SW 1271 (cell line): ENCODE measurements at places on chromosomes 4 and X.

- DNase-seq, result peak; percentile 93
Measured at GRCh38 chrX:71365875-71366673, at the start of gene TAF1. TAF1 (plus strand) TSS chrX:71366357; CDS start chrX:71366375, 18 bp downstream.

GRCh38 chr4:154454710-154455109 lies 36.9 kb downstream of the DCHS2 start:
- DNase-seq, result no peak

DNA sequence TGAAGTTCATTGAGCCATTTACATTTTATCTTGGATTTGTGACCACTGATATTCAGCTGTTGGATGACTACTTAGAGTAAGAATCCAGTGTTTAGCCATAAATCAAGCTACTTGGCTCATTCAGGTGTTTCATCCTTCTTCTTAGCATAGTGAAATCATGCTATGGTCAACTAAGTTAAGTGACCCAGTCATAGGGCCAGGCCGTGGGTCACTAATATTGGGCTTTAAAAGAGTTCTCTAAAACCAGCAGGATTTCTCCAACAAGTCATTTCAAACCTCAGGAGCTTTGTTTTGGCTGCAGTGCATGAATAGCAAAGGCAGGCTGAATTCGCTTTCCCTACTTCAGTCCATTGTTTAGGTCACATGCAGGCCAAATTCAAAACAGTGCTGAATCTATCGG lies 181.0 kb downstream of the MAML3 start:
- no peak for DNase-seq

DNA sequence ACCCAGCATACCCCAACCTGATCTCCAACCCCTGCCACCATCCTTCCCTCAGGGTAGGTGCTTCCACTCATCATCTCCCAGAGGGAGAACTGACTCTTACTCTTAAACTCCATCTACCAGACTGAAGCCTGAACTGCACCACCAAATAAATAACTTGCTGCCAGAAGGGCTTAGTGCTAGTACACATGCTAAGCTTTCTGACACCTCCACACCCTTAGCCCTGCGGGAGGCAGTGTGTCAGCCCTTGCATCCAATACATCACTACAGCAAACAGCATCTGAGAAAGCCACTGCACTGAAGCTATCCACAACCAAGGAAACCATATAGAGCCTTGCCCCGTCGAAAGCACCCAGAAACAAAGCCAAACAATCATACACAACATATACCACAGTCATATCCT lies 68.6 kb upstream of the MCF2 start:
- DNase-seq, result no peak

DNA sequence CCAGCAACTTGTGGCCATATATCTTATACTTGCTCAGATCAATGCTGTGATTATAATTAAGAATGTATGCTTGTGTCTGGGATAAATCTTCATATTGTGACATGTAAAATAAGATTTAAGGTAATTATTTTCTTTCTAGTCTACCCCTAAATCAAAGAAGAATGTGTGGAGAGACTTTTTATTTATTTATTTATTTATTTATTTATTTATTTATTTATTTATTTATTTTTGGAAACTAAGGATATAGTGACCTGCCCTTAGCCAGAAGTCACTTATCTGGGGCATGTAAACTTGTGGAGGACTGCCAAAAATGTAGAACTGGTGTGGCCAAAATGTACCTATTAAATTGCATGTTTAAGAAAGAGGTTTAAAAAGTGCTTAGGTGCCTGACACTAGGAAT lies 144.3 kb downstream of the BEND2 start:
- no peak for DNase-seq

- no peak for DNase-seq
Measured at GRCh38 chrX:126551306-126551705, 1.3 kb downstream of the DCAF12L1 start.

DNA sequence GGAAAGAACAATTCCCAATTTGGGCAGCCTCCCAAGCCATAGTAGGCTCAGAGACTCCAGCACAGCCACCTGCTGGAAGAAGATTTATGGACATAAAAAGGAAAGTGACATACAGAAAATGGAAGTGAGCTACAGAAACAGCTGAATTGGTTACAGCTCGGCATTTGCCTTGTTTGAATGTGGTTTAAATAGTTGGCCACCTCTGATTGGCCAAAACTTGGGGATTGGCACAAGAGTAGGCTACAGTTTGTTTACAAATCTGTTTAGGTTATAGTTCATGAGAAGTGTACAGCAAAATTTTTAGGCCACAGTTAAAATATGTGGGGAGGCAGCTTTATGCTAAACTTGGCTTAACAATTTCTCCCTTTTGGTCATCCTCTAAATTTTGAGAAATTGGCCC lies 150.4 kb downstream of the MAGEC1 start:
- DNase-seq, result no peak

DNA sequence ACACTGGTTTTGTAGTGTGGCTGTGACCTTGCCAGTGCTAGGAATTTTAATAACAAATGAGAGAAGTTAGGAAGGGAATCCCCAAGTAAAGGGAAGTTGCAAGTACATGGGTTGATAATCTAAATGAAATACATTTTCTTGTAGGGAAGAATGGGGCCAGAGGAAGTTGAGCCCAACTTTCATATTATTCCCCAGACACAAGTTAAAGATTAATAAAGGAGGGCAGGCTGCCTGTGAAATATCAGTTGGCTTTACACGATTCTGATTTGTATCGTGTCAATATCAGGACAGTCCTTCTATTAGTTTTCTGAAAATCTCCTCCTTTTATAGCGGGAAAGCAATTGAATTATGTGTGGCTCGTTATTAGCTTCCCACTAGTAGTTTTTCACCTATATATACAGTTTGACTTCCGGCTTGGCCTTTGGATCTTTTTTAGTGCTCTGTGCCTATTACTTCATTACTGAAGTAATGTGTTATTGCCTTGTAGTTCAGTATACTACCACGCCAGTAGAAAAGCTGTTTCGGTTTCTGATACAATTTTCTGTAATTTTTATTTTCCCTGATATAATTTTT lies 1.7 kb downstream of the PDLIM5 start:
- DNase-seq, result no peak

DNA sequence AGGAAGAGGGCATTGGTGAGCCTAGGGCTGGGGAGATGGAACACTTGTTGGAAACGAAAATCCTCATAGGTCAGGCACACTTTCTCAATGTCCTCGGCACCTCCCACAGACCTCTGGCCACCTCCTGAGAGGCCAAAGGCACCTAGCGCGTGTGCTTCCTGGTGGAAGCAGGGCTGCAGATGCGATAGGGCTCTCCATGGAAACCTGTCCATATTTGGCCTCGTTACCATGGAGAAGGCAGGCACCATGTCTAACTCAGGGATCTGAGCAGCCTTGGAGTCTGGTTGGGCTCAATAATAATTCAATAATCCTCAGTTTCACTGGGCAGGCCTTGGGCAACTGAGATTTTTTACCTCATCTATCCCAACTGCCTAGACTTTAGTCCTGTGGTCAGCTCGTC lies 58.3 kb downstream of the RAI2 start:
- DNase-seq, result no peak

- DNase-seq, result no peak
Measured at GRCh38 chr4:123573866-123574508, 177.4 kb downstream of the SPRY1 start.

DNA sequence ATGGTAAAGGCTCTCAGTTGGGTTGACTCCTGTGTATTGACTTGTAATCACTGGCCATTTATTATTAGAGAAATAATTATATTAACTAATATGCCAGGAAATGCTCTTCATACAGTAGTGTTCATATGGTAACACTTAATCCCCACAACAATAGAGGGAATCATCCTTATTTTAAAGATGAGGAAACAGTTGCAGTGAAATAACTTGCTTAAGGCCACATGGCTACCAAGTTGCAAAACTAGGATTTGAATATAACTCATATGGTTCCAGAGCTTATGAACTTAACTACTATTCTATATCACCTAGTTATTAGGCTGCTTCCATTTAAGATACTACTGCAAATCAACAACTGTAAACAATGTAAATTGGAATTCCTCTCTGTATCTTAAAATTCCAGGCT lies 143.5 kb upstream of the HPGD start:
- no peak for DNase-seq

- no peak for DNase-seq
Measured at GRCh38 chrX:39903937-39904336, 193.8 kb downstream of the BCOR start.

DNA sequence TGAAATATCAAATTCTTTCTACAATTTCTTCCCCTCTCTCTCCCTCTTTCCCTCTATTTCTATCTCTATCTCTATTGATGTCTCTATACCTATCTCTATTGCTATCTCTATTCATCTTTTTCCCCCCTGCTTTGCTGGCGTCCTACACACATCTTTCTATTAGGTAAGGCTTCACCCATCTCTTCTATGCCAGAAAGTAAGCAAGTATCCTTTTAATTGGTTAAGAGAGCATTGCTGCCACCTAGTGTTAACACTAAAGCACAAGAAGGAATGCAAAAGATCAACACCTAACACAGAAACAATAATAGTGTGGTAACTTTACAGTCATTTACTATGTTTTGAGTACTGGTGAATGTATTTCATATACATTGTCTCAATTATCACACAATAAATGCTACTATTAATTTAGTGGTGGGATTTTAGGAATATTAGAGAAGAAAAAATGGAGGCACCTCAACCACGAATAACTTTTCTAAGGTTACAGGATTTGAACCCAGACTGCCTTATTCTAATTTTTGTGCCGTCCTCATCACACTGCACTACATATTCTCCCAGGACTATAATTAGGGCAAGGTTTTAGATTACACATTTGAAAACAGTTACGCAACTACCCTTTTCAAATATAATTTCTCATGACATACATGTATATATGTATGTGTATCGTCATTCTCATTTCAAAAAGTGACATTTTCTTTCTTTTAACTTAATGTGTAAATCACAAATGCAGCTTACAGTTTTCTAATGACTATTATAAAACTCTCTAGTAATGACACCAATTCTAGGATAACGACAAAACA lies 3.7 kb upstream of the C4orf36 start:
- DNase-seq, result peak; percentile 68

GRCh38 chrX:65035446-65035770 lies 59.2 kb upstream of the ZC4H2 start:
- no peak for DNase-seq

DNA sequence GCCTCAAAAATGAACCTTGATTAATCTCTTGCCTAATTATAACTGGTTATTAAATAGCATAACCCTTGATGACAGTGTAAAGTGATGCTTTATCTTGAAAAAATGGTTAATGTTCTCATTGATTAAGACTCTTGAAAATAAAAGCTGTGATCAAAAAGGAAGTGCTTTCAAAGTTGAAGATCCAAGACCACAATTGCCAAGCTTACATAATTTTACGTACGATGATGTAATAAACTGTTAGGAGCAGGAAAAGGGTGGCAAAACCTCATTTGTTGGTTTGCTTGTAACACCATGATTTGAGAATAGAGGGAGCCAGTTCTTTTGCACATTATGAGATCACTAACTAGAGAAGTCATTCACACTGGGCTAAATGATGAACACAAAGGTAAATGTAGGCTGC lies 322.2 kb downstream of the ADGRL3 start:
- no peak for DNase-seq

- no peak for DNase-seq
Measured at GRCh38 chrX:153379971-153380581, 21.1 kb downstream of the PNMA6E start.

DNA sequence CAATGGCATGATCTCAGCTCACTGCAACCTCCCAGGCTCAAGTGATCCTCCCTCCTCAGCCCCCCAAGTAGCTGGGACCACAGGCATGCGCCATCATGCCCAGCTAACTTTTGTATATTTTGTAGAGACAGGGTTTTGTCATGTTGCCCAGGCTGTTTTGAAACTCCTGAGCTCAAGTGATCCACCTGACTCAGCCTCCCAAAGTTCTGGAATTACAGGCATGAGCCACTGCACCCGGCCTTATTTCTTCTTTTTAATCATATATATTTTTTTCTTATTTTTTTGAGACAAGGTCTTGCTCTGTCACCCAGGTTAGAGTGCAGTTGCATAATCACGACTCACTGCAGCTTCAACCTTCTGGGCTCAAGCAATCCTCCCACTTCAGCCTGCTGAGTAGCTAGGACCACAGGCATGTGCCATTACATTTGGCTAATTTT lies 184.0 kb downstream of the TSPAN5 start:
- DNase-seq, result no peak

DNA sequence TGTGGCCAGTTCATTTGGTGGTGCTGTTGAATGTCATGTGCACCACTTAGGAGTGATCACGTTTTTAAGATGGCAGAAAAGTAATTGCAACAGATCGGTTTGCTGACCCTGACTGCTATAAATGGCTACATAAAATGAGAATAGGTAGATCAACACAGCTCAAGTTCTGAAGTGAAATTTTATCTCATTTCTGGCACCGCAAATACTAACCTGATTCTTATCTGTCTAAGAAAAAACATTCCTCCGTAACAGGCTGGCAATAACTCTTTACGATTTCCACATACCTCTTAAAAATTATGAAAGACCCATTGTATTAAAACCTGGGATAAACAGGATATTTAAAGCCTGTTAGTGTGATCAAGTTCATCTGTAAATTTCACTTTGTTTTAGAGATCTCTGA lies 387.5 kb downstream of the PDGFC start:
- no peak for DNase-seq

GRCh38 chr4:78781924-78782323 lies 5.8 kb downstream of the BMP2K start:
- no peak for DNase-seq

- no peak for DNase-seq
Measured at GRCh38 chr4:5971078-5971450, 47.2 kb downstream of the C4orf50 start.

DNA sequence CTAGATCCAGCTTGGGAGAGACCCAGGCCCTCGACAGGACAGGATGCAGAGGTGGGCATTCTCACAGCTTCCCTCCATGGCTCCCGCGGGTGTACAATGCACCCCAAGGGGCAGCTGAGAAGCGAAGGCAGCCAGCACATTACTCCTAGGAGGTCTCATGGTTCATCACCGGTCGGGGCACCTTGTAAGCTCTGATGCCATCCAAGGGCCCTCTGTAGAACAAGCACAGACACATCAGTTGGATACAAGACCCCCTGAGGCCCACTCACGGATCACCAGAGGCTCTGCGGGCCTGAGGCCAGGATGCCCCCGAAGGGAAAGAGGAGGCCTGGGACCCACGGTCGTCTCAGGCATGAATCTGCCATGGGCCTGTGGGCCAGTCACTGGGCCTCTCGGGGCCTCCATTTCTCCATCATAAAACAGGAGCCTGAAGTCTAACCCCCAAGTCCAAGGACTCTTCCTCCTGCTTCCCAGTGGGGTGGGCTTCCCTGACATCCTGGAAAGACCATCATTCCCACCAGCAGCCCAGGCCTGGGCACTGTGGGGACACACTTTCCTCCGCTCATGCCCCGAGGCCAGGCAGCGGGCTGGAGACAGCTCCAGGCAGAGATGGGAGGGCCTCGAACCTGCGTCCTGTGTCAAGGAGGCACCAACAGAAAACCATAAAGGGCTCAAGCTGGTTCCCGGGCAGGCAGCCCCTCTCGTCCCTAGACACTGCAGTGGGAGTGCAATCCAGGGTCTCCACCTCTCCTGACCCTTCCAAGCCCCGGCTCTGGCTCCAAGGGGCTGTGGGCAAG lies 20.1 kb downstream of the HMX1 start:
- no peak for DNase-seq
